ENCODE measurements at places on chromosomes 11 and 22. TPM values are rescaled to one million over a fixed set of nuclear protein-coding genes. Genes with fewer than 3 reads are reported as not detected.
A peak's percentile ranks its signal among the peaks of the same experiment; 100 is the strongest.

RBFOX2 gene
- total RNA-seq, result 4.3 TPM

- DNase-seq, result peak; percentile 65
- no peaks in the 10 kb centered on the region for H3K36me3 ChIP-seq
- peaks cover 38% of the 10 kb centered on the region for H3K27me3 ChIP-seq
- peak overlapping the region; percentile 52 for H3K4me3 ChIP-seq
- H3K4me1 ChIP-seq, result peaks cover 36% of the 10 kb centered on the region
- H3K27ac ChIP-seq, result no peak overlapping the region
Measured at GRCh38 chr11:2269601-2270321, 627 bp downstream of the ASCL2 start.

DNA sequence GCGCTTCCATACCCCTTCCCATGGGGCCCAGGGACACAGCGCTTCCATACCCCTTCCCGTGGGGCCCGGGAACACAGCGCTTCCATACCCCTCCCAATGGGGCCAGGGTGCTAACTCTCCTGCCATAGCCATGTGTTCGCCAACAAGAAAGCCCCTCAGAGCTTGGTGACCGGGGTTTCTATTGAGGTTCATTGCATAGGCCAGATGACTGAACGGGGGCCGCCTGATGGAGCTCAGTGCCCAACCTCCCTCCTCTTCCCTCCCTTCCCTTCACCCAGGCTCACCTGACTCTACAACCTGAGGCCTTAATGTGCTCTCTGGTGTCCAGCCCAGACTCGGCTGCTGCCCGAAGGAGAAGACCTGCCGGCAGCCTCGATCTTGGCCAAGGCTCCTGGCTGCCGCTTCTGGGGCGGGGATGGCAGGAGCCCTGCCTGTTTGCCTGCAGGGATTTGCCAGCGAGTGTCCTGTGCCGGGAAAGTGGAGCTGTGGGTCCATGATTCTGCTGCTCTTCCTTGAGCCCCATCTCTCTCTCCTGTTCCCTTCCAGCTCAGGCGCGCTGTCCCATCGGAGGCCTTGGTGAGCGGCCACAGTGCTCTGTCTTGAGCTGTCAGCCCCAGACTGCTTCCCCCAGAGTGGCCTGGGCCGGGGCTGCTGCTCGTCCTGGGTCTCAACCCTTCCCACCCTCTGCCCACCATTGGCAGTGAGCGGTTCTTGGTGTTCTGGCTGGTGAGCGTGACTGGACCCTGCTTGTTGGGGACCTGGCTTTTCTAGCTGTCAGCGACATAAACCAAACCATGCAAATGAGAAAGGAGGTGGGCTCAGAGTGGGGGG, 267.0 kb downstream of the TBC1D22A start:
- H3K36me3 ChIP-seq, result no peaks in the 10 kb centered on the region
- no peak for DNase-seq
- H3K27ac ChIP-seq, result no peak overlapping the region
- no peaks in the 10 kb centered on the region for H3K4me1 ChIP-seq
- H3K4me3 ChIP-seq, result no peak overlapping the region

- H3K27ac ChIP-seq, result no peak overlapping the region
- H3K36me3 ChIP-seq, result no peaks in the 10 kb centered on the region
- no peak overlapping the region for H3K4me3 ChIP-seq
- DNase-seq, result peak; percentile 76
- no peaks in the 10 kb centered on the region for H3K27me3 ChIP-seq
- no peaks in the 10 kb centered on the region for H3K4me1 ChIP-seq
Measured at GRCh38 chr11:73350908-73351636, 25.1 kb upstream of the RELT start.

GRCh38 chr11:109109571-109110315, 312.2 kb upstream of the C11orf87 start:
- H3K27me3 ChIP-seq, result no peaks in the 10 kb centered on the region
- no peak overlapping the region for H3K27ac ChIP-seq
- no peaks in the 10 kb centered on the region for H3K36me3 ChIP-seq
- no peaks in the 10 kb centered on the region for H3K4me1 ChIP-seq
- H3K4me3 ChIP-seq, result no peak overlapping the region
- DNase-seq, result no peak

DNA sequence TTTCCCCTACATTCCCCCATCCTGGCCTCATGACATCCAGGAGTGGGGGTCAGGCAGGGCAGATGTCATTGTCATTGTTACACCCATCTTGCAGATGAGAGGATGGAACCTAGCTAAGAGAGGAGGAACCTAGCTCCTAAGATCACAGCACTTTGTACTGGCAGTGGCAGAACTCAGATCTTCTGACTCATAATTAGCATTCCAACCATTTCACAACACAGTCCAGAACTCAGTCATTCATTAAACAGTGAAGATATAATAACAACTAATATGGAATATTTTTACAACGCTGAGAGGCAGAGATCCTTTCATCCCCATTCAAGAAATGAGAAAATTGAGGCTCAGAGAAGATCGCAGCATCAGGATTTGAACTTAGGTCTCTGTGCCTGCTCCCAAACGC, 127.8 kb downstream of the CHST1 start:
- H3K4me1 ChIP-seq, result no peaks in the 10 kb centered on the region
- no peak for DNase-seq
- no peak overlapping the region for H3K4me3 ChIP-seq
- H3K36me3 ChIP-seq, result no peaks in the 10 kb centered on the region
- H3K27me3 ChIP-seq, result peaks cover 14% of the 10 kb centered on the region
